ENCODE measurements at places on chromosomes 13 and 19. TPM values are rescaled to one million over a fixed set of nuclear protein-coding genes. Genes with fewer than 3 reads are reported as not detected.

Gene PSPN
- 3.4 TPM for total RNA-seq

Gene ZNF146
- total RNA-seq, result 69.0 TPM

Gene ZNF90
- total RNA-seq, result 2.4 TPM

Gene CC2D1A
- total RNA-seq, result 33.7 TPM

Gene FPR3
- total RNA-seq, result not detected
